ENCODE measurements at places on chromosomes 6 and 20. TPM values are rescaled to one million over a fixed set of nuclear protein-coding genes. Genes with fewer than 3 reads are reported as not detected.
A peak's percentile ranks its signal among the peaks of the same experiment; 100 is the strongest.

DNA sequence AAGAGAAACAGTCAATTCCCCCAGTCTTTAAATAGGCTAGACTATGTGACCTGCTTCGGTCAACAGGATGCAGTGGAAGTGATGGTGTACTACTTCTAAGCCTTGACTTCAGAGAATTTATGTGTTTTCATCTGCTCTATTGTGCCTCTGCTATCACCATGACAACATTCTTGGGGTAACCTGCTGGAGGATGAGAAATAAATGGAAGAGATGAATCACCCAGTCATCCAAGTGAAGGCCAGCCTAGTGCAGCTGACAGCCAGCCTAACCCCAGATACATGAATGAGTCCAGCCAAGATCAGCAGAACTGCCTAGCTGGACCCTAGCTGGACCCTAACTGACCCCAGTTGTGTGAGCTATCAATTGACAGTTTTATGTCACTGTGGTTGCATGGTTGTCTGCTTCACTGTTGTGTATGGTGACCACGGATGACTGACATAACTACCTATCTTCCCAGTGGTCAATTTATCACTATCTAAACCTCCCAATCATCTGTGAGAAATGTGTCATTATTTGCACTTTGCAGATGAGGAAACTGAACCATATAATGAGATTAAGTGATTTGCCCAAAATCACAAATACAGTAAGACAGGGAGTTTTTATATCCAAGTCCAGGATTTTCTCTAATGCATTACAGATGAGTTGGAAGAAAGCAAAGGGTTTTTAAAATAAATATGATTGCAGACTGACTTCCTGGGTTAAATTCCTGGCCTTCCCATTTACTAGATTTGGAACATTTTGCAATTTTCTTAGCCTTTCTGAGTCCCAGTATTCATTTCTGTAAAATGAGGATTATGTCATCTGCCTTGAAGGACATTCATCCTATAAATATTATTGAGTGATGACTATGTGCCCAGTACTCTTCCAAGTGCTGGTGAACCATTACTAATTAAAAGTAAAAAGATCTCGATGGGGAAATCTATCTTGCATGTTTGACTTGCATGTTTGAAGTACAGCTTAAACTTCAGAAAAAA is 136.4 kb upstream of the PLCB4 start:
- H3K4me3 ChIP-seq = no peak overlapping the region
- no peak overlapping the region for H3K27ac ChIP-seq
- no peaks in the 10 kb centered on the region for H3K27me3 ChIP-seq
- H3K36me3 ChIP-seq = no peaks in the 10 kb centered on the region
- no peaks in the 10 kb centered on the region for H3K4me1 ChIP-seq

GRCh38 chr20:52405417-52405816 is 213.8 kb upstream of the ZFP64 start:
- H3K36me3 ChIP-seq = no peaks in the 10 kb centered on the region
- no peak for DNase-seq
- H3K4me1 ChIP-seq = peaks cover 14% of the 10 kb centered on the region
- H3K27ac ChIP-seq = no peak overlapping the region

The PBOV1 gene
- not detected for total RNA-seq

The CLVS2 gene
- total RNA-seq = not detected

GRCh38 chr6:108117427-108118358 is 43.2 kb upstream of the OSTM1 start:
- H3K36me3 ChIP-seq = no peaks in the 10 kb centered on the region
- peaks cover 33% of the 10 kb centered on the region for H3K27me3 ChIP-seq
- peaks cover 4% of the 10 kb centered on the region for H3K4me1 ChIP-seq
- no peak for DNase-seq

The VWA7 gene
- 2.3 TPM for total RNA-seq

GRCh38 chr20:63627751-63628245 is 897 bp upstream of the GMEB2 start:
- no peaks in the 10 kb centered on the region for H3K27me3 ChIP-seq
- no peak for DNase-seq
- H3K4me1 ChIP-seq = peaks cover 8% of the 10 kb centered on the region
- H3K36me3 ChIP-seq = no peaks in the 10 kb centered on the region

GRCh38 chr6:71238351-71238750 is 50.3 kb upstream of the OGFRL1 start:
- no peak for DNase-seq
- H3K36me3 ChIP-seq = no peaks in the 10 kb centered on the region
- no peaks in the 10 kb centered on the region for H3K4me1 ChIP-seq
- H3K27ac ChIP-seq = no peak overlapping the region
- no peaks in the 10 kb centered on the region for H3K27me3 ChIP-seq

- no peaks in the 10 kb centered on the region for H3K4me1 ChIP-seq
- no peak overlapping the region for H3K4me3 ChIP-seq
- DNase-seq = no peak
- H3K27me3 ChIP-seq = no peaks in the 10 kb centered on the region
- H3K27ac ChIP-seq = no peak overlapping the region
- no peaks in the 10 kb centered on the region for H3K36me3 ChIP-seq
Measured at GRCh38 chr20:23035731-23036130, 619 bp downstream of the SSTR4 start.

The CEP43 gene
- total RNA-seq = 19.5 TPM

- no peaks in the 10 kb centered on the region for H3K36me3 ChIP-seq
- no peak overlapping the region for H3K27ac ChIP-seq
- no peaks in the 10 kb centered on the region for H3K27me3 ChIP-seq
- DNase-seq = no peak
- H3K4me3 ChIP-seq = no peak overlapping the region
Measured at GRCh38 chr6:123829302-123829953, 25.8 kb downstream of the NKAIN2 start.

- H3K4me1 ChIP-seq = no peaks in the 10 kb centered on the region
- no peaks in the 10 kb centered on the region for H3K36me3 ChIP-seq
- H3K27me3 ChIP-seq = no peaks in the 10 kb centered on the region
- no peak overlapping the region for H3K4me3 ChIP-seq
- no peak for DNase-seq
Measured at GRCh38 chr6:73285674-73286283, 22.8 kb upstream of the KHDC1 start.

GRCh38 chr6:36934901-36935300 is 19.6 kb upstream of the PI16 start:
- H3K4me1 ChIP-seq = no peaks in the 10 kb centered on the region
- H3K27ac ChIP-seq = no peak overlapping the region
- H3K4me3 ChIP-seq = no peak overlapping the region
- H3K36me3 ChIP-seq = no peaks in the 10 kb centered on the region
- DNase-seq = no peak

DNA sequence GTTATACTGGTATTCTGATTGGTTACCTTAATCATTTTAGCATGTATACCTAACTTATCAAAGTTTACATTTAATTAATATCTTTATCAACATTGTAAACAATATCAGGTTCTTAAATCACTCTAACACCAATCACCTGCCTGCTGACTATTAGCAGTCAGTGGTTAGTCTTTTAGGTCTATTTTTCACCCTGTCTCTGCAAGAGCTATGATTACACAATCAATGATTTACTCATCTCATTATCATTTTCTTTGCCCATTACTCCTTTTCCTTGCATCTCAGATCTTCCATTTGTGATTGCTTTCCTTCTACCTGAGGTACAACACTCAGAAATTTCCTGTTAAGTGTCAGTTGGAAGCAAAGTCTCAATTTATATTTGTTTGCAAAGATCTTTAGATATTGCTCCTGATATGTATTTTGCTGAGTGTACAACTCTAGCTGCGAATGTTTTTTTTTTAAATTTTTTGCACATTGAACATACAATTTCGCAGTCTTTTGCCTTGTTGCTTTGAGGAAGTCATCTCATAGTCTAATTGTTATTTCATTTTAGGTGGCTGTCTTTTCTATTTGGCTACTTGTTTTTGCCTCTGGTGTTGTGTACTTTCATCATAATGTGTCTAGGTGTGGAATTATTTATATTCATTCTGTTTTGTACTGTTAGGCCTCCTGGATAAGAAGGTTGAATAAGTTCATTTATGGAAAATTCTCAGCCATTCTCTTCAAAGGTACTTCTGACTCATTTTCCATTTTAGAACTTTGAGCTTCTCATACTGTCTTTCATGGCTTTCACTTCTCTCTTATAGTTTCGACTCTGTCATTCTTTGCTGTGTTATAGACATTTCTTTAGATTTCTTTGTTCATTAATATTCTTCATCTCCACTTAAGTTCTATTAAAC is 104.9 kb upstream of the CEP162 start:
- no peaks in the 10 kb centered on the region for H3K27me3 ChIP-seq
- H3K27ac ChIP-seq = peak overlapping the region; percentile 38
- H3K4me3 ChIP-seq = no peak overlapping the region
- peak; percentile 24 for DNase-seq

GRCh38 chr6:56002336-56002735 is 126.9 kb upstream of the BMP5 start:
- H3K27me3 ChIP-seq = no peaks in the 10 kb centered on the region
- no peak for DNase-seq
- no peaks in the 10 kb centered on the region for H3K36me3 ChIP-seq

DNA sequence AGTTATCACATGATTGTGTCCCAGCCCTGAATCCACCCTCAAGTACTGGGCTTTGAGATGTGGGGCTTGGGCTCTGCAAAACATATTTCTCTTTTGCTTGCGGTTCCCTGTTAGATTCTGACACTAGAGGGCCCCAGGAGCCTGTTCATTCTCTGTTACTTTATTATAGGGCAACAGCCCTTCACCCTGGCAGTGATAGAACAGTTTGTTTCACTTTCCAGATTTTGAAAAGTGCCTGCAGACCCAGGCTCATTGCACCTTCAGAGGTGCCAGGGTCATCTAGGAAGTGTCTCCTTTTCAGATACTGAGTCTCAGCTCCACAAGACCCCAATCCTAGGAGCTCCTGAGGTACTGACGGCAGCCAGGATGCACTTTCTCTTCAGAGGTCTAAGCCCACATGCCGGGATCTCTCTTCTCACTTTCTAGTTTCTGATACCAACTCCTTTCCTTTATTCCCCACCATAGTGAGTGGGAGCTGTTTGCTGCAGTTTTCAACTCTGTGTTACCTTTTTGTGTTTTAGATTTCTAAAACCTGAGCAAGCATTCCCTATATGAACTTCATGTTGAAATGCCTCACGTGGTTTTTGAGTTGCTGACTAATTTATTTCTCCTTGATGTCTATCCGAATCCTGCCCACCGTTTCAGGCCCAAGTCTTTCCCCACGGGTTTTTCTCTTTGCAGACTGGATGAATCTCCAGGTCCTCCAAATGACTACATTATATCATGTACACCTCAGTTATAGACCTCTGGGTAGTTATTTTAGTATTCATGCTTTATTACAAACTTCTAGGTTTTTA is 10.9 kb downstream of the ABT1 start:
- DNase-seq = no peak
- no peaks in the 10 kb centered on the region for H3K27me3 ChIP-seq

DNA sequence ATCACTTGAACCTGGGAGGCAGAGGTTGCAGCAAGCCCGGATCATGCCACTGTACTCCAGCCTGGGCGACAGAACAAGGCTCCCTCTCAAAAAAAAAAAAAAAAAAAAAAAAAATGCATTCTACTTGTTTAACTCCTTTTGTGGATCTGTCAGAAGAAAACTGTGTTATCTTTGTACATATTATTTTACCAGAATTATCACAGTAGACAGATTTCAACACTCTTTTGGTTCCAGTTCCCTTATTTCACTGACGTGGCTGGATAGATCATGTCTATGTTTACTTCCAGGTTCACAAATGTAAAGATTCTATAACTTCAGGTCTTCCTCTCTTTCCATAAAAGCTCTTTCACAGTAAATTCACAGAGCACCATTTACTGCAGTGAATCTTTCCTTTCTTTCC is 18.4 kb downstream of the NUDT3 start:
- H3K36me3 ChIP-seq = no peaks in the 10 kb centered on the region
- H3K27ac ChIP-seq = peak overlapping the region; percentile 37
- H3K4me1 ChIP-seq = peaks cover 4% of the 10 kb centered on the region
- no peak overlapping the region for H3K4me3 ChIP-seq
- DNase-seq = no peak
- no peaks in the 10 kb centered on the region for H3K27me3 ChIP-seq

DNA sequence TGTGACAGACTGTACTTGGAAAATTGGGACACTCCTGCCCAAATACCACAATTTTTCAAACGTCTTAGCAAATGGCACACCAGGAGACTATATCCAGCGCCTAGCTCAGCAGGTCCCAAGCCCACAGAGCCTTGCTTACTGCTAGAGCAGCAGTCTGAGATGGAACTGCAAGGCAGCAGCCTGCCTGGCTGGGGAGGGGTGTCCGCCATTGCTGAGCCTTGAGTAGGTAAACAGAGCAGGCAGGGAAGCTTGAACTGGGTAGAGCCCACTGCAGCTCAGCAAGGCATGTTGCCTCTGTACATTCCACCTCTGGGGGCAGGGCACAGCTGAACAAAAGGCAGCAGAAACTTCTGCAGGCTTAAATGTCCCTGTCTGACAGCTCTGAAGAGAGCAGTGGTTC is 1003.3 kb upstream of the MAP3K7 start:
- no peaks in the 10 kb centered on the region for H3K27me3 ChIP-seq
- H3K27ac ChIP-seq = no peak overlapping the region
- DNase-seq = no peak
- no peaks in the 10 kb centered on the region for H3K36me3 ChIP-seq
- H3K4me3 ChIP-seq = no peak overlapping the region

DNA sequence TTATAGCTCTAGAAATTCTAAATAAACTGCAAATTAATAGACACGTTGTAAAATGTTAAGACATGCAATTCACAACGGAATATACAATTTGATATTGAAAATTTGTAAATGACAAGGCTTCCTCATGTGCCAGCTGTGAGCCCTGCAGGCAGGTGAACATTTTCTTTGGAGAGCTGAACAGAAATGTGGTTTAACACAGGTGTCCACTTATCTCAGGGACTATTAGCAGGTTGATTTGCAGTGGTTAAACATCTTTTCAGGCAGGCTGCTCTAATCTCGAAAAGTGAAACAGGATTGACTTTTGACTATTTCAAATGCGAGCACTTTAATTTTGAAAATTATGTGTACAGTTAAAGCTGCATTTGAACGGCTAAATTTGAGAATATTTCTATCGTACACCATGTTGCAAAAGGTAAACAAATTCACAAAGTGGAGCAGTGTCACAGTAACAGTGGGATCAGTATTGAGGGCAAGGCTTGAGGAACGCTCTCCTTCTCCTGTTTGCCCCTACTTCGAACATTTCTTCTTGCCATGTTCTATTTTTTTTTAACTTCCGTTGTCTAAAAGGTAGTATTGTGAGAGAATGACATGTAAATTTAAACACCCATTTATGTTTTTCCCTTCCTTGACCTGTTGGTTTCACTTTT is 210.8 kb downstream of the CDKAL1 start:
- H3K36me3 ChIP-seq = no peaks in the 10 kb centered on the region
- no peak overlapping the region for H3K27ac ChIP-seq
- no peaks in the 10 kb centered on the region for H3K27me3 ChIP-seq
- H3K4me3 ChIP-seq = no peak overlapping the region

GRCh38 chr6:151070631-151071051 is 169.1 kb upstream of the AKAP12 start:
- peaks cover 3% of the 10 kb centered on the region for H3K36me3 ChIP-seq
- H3K27me3 ChIP-seq = no peaks in the 10 kb centered on the region
- DNase-seq = no peak
- H3K4me1 ChIP-seq = no peaks in the 10 kb centered on the region

GRCh38 chr6:106502559-106502958 is 126.7 kb downstream of the RTN4IP1 start:
- H3K36me3 ChIP-seq = no peaks in the 10 kb centered on the region
- no peaks in the 10 kb centered on the region for H3K4me1 ChIP-seq
- no peak overlapping the region for H3K27ac ChIP-seq
- no peak overlapping the region for H3K4me3 ChIP-seq
- DNase-seq = no peak
